Adipocyte (in vitro differentiated cells): ENCODE measurements at places on chromosomes 2 and 18.
A peak's percentile ranks its signal among the peaks of the same experiment; 100 is the strongest.

GRCh38 chr18:50716902-50717301, 102.9 kb downstream of the MRO start:
- DNase-seq: no peak

- no peak for DNase-seq
These were observed 16.4 kb downstream of the RMC1 start for GRCh38 chr18:23519734-23520133.

- peak; percentile 76 for DNase-seq
These were observed 210.6 kb downstream of the IKZF2 start for GRCh38 chr2:212940816-212941215.

- DNase-seq: no peak
These were observed 33.2 kb downstream of the RAPH1 start for GRCh38 chr2:203501873-203502272.

- DNase-seq: peak; percentile 51
These were observed 1.1 kb downstream of the HADHB start for GRCh38 chr2:26245810-26246209.

GRCh38 chr2:229162015-229162414, 109.1 kb downstream of the PID1 start:
- DNase-seq: no peak

DNA sequence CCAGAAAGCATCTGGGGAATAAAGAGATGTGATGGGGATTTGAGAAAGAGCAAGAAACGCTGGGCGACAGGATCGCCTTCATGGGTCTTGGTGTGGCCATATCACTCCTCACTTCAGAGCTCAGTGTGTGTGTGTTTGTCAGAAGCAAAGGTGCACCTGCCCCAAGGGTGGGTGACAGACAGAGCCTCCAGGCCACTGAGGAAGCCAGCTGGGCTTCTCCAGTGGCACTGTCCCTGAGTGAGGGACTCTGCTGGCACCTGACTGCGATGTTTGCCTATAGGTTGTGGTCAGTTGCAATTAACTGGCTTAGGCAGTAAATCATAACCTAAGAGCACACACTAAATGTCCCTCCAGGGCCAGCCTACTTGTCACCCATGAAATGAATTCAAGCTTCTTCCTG, 23.5 kb upstream of the GNAL start:
- DNase-seq: no peak

DNA sequence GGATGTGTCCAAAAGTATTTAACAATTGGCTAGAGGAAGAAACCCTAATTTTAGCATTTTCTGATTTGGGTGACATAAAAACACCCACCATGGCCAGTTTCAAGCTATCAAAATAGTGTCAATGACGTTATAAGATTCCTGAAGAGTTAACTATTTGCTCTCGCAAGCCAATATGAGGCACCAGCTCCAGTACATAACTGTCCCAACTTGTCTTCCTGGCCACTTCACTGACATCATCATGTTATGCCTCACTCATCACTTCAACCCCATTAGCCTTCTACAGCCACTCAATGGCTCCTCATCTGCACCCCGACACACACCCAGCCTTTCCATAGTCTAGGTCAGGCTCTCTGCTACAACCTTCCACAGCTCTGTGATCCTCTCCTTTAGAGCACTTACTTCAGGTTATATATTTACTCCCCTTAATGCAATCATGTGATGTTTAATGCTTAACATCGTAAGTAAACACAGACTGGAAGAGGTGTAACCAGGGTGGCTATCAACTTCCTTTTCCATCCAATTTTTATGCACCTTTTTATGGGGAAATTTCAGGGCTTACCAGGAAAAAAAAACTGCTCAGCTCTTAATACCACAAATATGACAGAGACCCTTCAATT, 158.7 kb downstream of the VWC2L start:
- no peak for DNase-seq

DNA sequence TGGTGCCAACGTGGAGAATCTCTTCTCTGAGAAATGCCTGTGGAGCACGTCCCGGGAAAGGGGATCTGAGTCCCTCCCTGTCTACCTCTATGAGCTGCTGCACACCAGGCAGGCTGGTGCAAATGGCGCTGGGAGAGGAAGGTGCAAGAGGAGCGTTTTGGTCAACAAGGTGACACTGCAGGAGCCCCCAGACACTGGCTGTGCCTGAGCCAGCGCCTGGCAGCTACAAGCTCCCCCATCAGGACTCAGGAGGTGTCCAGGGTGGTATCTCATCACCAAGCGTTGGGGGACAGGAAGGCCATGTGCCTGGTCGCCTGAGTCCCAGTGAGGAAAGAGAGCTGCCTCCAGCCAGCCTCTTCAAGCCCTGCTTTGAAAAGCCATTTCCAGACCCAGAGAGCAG, 173.4 kb downstream of the TNS1 start:
- no peak for DNase-seq

- peak; percentile 46 for DNase-seq
These were observed 274.0 kb upstream of the FIGN start for GRCh38 chr2:164009756-164010337.

- no peak for DNase-seq
These were observed 150.2 kb upstream of the POU3F3 start for GRCh38 chr2:104703669-104704068.

- no peak for DNase-seq
These were observed 39.5 kb downstream of the MTERF4 start for GRCh38 chr2:241062389-241063092.

GRCh38 chr2:23460228-23460627, 75.2 kb downstream of the KLHL29 start:
- DNase-seq: peak; percentile 18

GRCh38 chr18:64893349-64893748, 744.5 kb upstream of the LINC00305 start:
- no peak for DNase-seq

GRCh38 chr2:80016171-80016570, 288.4 kb downstream of the LRRTM1 start:
- no peak for DNase-seq

GRCh38 chr18:59005262-59005661, 134.4 kb upstream of the SEC11C start:
- peak; percentile 88 for DNase-seq

DNA sequence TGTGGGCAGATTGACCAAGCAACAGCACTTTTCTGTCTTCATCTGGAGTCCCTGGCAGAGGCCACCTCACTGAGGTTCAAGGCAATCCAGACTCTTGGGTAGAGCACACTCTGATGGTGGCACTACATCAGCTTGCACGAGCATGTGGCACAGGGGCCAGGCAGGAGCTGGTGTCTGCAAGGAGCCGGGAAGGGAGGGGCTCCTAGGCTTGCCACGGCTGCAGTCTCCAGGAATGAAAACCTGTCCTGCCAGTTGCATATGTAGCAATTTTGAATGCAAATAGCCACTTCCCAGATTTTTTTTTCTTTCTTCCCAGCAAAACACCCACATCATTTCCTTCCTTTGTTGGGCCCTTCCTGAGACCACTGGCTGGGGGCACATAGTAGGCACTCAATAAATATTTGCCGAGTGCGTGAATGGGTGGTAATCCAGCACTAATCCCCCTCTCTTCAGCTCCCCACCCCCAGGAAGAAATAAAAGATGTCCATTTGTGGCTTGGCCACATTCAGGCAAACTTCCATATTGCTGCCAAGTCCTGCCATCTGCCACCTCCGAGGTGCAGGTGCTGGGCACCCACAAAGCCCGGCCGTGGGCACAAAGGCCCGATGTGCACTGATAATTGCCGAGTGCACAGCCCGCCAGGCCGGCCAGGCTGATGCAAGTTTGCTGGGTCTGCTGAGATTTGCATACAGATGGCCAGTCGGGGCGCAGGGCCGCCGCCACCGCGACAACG, 72.4 kb downstream of the MYCN start:
- no peak for DNase-seq

DNA sequence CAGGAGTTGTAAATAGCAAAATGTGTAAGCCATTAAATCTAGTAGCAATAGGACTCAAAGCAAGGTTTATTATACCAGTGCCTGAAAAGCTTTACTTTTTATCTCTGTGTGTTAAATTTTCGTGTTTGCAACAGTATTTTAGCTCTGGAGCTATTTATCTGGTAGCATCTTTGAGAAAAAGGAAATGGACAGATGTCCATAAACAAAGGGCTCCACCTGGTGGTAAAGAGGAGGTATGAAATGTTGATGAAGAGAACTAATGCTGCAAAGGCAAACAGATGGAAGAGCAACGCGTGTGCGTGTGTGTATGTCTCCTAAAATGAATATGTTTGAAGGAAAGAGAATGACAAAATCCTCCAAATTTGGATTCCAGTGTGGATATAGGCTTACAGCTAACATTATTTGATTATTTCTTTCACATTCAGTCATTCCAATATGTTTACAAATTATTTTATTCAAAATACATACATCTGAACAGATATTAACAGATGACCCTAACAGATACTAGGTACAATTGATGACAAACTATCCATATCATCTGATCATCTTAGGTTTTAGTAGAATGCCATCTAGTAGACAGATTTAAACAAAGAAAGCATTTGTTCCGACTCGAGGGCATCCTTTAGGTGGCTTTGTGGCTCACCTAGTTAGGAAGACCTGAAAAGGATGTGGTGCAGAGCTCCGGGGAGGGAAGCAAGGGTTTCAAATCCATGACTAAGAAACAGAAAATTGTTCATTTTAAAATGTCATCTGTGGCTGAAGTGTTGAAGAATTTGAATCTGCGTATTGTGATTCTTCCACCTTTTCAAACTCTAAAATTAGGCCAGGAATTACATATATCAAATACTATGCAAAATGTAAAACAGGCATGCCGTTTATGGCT, 383.3 kb downstream of the MTX2 start:
- peak; percentile 83 for DNase-seq

DNA sequence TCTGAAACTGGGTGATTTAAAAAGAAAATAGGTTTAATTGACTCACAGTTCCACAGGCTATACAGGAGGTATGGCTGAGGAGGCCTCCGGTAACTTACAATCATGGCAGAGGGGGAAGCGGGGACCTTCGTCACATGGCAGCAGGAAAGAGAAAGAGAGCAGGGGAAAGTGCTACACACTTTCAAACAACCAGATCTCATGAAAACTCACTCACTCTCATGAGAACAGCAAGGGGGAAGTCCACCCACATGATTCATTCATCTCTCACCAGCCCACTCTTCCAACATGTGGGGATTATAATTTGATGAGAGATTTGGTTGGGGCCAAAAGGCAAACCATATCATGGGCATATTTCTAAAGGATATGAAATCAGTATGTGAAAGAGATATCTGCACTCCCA, 12.0 kb upstream of the ARHGAP15 start:
- DNase-seq: no peak

GRCh38 chr18:66222174-66222573, 381.7 kb downstream of the CDH19 start:
- no peak for DNase-seq

GRCh38 chr2:221726894-221727513, 154.9 kb upstream of the EPHA4 start:
- DNase-seq: no peak

- no peak for DNase-seq
These were observed 92.3 kb upstream of the PKDCC start for GRCh38 chr2:41955316-41956043.

DNA sequence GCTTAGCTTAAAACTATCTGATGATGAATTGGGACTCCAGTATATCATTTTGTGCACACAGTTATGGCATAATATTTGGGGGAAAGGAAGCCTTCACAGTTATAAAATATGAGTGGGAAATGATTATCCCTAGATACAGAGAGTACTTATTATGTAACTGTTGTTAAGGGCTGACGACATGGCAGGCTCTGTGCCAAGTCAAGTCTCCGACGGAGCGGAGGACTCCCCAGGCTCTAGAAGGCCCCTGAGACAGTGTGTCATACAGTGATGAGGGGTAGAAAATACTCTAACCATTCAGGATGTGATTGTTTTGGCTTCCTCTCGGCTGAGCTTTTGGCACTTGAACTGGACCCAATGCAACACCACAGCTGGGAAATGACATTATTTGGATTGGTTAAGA, 211.8 kb downstream of the SLC8A1 start:
- peak; percentile 83 for DNase-seq

GRCh38 chr2:76268902-76269620, 558.3 kb upstream of the GCFC2 start:
- DNase-seq: no peak

DNA sequence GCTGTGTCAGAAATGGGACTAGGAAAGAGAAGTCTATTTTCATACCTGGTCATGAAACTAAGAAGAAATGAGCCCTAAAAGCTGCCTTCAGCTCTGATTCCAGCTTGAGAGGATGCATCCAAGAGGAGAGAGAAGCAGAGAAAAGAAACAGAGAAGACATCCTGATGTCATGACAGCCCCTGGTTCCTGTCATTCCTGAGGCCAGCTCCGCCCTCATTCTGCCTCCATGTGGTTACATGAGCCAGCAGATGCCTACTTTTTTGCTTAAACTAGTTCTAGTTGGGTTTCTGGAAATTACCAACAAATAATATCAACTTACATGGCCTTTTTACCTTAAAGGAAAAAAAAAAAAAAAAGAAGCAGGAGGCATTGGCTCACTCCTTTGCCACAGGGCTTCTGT, 14.1 kb upstream of the ACKR3 start:
- DNase-seq: peak; percentile 23

GRCh38 chr2:45885171-45885621, 233.7 kb downstream of the PRKCE start:
- peak; percentile 51 for DNase-seq

DNA sequence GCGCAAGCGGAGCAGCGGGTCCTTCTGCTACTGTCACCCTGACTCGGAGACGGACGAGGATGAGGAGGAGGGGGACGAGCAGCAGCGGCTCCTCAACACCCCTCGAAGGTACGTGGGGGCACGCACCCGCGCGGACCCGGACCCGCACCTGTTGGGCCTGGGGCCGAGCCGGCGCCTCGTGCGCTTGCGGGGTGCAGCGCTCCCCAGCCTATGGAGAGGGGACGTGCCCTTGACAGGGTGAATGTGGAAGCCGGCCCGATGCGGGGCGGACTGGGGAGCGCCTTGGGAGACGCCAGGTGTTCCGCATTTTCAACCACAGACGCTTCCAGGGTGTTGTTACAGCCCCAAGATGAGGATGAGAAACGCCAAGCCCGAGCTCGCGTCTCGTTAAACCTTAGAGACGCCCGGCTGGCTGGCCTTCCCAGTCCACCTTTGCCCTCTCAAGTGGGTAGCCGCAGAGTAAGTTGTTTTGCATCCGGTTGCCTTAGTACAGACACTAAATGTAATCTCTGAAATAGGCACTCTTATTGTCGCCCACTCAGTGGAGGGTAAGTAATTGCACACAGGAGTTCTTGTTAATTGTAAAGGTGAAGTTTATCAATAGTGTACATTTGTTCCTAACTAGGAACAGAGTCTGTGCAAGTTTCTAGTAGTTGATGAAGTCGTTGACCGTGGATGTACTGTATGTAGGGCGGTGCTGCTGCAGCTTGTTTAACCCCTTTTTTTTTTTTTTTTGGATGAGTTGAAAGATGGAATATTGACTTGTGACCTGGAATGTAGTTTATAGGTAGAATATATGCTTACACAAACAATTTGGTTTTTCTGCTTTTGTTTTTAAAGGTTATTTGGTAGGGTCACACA, 815 bp downstream of the GMCL1 start:
- DNase-seq: peak; percentile 47

- DNase-seq: peak; percentile 66
These were observed 124.0 kb downstream of the GATA6 start for GRCh38 chr18:22293417-22293816.

DNA sequence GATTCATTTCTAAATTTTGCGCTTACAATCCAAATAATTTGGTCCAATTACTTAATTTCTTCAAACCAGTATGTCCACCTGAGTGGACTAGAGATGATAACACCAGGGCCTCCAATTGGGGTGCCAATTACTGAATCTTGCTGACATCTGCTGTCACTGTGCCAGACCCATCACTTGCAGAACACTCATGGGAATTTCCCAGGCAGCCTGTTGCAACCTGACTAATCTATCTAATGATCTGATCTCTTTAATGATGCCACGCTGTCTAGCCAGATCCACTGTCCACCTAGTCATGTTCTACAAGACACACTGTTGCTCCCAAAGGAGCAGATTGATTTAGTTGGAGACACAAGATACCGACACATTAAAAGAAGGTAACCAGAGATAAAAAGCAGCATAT, 11.8 kb upstream of the LRP1B start:
- no peak for DNase-seq
